ENCODE measurements at places on chromosomes 2 and 18.
A peak's percentile ranks its signal among the peaks of the same experiment; 100 is the strongest.

DNA sequence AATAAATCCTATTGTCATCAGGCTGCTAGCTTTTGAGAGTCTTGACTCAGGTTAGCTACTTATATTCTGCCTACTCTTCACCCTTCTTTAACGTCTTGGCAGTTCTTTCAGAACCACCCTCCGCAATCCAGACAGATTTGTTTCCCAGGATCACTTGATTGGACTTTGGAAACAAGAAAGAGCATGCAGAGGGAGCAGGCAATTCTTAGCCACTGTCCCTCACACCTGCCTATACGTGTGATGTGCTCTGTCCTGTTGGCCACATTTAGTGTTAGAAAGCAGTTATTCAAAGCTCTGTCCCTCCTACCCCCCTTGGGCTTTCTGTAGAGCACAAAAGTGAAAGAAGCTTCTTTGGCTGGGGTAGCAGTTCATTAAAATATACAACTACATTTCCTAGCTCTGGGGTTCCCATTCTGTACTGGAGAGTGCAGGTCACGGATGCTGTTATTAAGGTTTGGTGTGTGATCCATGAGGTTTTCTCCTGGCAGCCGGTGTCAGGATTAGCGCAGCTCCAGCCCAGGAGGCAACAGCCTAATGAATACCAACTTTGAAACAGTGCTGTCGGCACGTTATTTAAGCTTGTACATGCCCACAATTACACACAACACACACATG, 6.3 kb downstream of the FZD5 start:
- DNase-seq: no peak

- no peak for DNase-seq
Observed at GRCh38 chr2:232396683-232397082, 10.0 kb upstream of the ALPG start.

- peak; percentile 12 for DNase-seq
Observed at GRCh38 chr2:43576981-43577892, 18.6 kb downstream of the THADA start.

DNA sequence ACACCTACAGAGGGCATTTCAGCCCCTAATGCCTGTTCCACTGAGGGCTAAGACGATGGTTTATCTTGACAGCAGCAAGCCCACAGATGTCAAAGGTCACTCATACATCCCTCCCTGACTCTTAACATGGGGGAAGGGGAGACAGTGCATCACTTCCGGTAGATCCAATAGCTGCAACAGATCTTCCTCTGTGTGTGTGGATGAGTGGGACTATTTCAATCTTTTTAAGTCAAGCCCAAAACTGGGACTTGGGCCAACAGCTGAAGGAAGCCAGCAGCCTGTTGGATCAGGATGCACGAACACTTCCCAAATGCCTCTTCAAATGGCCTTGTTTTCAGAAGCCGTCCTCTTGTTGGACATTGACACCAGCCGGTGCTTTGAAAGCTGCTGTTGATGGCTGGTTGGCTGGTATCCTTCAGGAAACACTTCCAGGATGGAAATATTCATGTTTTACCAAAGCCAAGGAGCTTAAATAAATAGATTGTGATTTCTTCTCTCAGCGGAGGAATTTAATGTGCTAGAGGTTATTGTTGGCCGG, 59.2 kb downstream of the IL1R2 start:
- DNase-seq: no peak

DNA sequence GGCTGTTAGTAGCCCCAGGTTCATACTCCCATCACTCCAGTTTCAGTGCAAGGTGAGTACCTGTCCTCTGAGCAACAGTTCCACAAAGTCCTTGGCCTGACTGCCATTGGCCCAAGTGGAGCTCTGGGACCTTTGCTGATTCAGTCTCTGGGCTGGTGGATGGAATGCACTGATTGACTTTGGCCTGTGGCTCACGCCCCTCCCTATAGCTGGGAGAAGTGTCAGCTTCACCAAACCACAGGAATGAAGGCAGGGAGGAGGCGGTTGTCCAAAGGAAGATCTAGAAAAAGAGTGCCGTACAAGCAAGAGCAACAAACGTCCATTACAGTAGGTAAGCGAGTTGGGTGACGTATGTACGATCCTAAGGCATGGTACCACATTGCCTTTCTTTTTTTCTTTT, 34.0 kb downstream of the QPCT start:
- DNase-seq: no peak

DNA sequence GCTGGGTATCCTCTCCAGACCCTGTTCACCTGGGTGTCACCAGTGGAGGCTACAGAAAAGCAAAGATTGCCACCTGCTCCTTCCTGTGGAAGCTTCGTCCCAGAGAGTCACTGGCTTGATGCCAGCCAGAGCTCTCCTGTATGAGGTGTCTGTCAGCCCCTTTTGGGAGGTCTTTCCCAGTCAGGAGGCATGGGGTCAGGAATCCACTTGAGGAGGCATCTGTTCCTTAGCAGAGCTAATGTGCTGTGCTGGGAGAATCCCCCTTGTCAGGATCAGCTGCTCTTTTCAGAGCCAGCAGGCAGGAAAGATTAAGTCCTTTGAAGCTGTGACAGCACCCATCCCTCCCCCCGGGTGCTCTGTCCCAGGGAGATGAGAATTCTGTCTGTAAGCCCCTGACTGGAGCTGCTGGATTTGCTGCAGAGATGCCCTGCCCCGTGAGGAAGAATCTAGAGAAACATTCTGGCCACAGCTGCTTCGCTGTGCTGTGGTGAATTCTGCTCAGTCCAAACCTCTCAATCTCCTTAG, 121.8 kb downstream of the GPR39 start:
- no peak for DNase-seq

DNA sequence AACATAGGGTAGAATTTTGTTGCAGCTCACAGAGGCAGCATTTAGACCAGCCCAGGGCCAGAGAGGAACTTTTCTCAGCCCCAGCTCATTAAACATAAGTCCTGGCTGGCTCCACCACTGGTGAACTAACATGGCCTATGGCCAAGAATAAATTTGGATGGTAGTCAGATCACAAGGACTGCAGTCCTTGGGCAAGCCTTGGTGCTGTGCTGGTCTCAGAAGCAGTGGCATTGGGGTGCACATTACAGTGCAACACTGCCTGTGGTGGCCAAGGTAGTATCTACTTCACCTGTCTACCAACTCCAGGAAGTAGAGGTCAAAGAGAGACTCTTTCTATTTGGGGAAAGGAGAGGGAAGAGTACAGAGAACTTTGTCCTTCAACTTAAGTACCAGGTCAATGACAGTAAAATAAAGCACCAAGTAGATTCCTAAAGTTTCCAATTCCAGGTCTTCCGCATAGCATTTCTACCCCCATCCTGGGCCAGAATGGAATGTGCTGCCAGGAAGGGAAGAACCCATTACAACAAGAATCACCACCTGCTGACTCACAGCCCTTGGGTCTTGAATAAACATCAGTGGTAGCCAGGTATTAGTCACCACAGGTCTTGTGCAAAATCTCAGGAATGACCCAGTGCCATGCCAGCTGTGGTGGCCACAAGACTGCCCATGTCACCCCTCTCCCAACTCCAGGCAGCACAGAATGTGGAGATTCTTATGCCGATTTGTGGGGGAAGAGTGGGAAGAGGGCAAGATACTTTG, 155.4 kb upstream of the FSIP2 start:
- no peak for DNase-seq

DNA sequence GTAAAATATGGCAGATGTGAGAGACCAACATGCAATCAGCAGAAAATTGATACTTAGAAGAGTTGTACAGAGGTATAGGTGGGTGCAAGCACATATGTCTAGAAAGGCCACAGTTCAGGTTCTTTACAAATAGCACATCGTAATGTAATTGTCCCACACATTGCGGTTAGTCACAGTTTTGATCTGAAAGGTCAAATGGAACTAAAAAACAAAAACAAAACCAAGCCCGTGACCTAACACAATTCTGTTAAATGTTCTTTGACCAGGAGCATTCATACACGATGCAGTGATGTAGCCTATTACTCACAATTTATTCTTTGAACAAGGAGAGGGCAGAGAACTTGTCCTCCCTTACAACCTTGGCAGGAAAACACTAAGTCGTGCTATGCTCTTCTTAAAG, 108.9 kb upstream of the MAP4K3 start:
- no peak for DNase-seq

GRCh38 chr2:201854221-201854801, 48.0 kb downstream of the CDK15 start:
- no peak for DNase-seq

GRCh38 chr2:221552291-221552690, 19.8 kb downstream of the EPHA4 start:
- DNase-seq: no peak

GRCh38 chr2:30272761-30273573, 41.6 kb downstream of the LBH start:
- no peak for DNase-seq

GRCh38 chr2:128375454-128375853, 56.8 kb upstream of the HS6ST1 start:
- no peak for DNase-seq

DNA sequence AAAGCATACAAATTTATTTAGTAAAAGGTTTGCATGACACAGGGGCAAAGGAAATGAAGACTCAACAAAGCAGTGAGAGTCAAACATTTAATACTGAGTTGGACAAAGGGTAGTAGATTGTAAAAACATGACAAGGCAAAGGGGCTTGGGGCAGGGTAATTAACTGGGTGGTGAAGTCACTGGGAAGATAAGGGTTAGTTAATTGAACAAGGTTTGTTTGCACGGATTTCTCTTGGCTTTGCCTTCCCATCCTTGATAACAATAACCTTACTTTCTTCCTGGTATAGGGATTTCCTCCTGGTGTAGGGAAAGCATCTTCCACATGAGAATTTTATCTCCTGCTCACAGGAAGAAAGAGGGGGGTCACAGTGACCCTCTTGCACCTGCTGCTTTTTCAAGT, 26.8 kb upstream of the RTTN start:
- no peak for DNase-seq

DNA sequence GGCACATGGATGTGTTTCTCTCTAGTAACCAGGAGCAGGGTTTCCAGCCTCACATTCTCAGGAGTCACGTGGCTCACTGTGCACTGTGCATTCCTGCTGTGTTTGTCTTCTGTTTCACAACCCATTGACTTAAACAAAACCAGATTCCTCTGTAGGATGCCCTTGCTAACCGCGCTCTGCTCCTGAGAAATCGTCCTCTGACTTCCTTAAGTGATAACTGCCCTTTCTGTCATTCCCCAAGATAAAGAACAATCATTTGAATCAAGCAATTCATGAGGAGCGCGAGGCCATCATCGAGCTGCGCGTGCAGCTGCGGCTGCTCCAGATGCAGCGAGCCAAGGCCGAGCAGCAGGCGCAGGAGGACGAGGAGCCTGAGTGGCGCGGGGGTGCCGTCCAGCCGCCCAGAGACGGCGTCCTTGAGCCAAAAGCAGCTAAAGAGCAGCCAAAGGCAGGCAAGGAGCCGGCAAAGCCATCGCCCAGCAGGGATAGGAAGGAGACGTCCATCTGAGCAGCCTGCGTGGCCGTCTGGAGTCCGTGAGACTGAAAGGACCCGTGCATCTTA, 60.2 kb downstream of the RALBP1 start:
- no peak for DNase-seq

GRCh38 chr2:241944821-241945220, 75.3 kb downstream of the RTP5 start:
- DNase-seq: no peak

- DNase-seq: no peak
Observed at GRCh38 chr2:66862885-66863650, 428.1 kb downstream of the MEIS1 start.

DNA sequence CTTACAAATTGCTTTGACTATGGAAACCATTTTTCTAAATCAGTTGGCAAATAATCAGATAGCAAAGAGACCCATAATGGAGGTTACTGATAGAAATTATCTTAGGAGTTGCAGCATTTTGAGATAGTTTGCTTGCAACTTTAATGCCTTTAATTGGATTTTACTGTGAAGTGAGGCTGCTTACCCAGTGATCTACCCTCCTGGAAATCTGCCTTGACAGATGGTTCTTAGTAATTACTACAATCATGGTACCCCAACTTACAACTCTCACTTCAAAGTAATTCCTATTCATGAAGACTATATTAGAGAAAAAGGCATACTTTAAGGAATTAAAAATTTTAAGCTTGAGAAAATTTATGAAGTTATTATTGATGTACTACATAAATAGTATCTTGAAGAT, 1288.6 kb upstream of the CDH2 start:
- no peak for DNase-seq

- no peak for DNase-seq
Observed at GRCh38 chr2:64595397-64596176, 58.1 kb downstream of the SERTAD2 start.

DNA sequence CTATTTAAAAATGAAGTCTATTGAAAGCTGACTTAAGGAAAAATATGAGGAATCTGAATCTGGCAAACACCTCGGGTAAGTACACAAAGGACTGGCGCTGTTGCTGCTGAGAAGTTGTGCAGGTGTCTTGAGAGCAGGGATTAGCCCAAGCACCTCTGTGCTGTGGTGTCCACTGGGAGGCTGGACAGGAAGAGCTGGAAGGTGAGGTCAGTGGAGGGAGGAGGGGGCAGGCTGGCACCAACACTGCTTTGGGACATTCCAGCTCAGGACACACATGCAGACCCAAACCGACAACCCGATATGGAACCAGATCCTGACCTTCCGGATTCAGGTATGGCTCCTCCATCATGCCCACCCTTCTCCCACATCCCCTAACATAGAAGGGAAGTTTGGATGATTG, 20.6 kb downstream of the FER1L5 start:
- no peak for DNase-seq

Measured in left renal pelvis (tissue), 4 donors.